ENCODE measurements at places on chromosomes 2 and 18.

DNA sequence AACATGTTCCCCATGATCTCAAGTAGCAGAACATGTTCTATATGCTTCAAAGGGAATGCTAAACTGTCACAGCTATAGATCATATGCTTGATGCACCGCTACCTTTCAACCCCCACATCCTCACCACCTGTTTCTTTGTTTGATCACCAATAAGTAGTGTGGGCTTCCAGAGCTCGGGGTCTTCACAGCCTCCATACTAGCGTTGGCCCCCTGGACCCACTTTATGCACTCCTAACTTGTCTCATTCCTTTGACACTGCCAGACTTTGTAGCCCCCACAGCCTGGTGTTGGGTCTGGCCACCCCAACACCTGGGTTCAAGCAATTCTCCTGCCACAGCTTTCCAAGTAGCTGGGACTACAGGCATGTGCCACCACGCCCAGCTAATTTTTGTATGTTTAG is 11.6 kb upstream of the RBM44 start:
- DNase-seq, result peak; percentile 6

- DNase-seq, result no peak
Observed at GRCh38 chr2:205133544-205133943, 548.8 kb upstream of the NRP2 start.

GRCh38 chr18:22831441-22831904 is 101.7 kb upstream of the RBBP8 start:
- no peak for DNase-seq

DNA sequence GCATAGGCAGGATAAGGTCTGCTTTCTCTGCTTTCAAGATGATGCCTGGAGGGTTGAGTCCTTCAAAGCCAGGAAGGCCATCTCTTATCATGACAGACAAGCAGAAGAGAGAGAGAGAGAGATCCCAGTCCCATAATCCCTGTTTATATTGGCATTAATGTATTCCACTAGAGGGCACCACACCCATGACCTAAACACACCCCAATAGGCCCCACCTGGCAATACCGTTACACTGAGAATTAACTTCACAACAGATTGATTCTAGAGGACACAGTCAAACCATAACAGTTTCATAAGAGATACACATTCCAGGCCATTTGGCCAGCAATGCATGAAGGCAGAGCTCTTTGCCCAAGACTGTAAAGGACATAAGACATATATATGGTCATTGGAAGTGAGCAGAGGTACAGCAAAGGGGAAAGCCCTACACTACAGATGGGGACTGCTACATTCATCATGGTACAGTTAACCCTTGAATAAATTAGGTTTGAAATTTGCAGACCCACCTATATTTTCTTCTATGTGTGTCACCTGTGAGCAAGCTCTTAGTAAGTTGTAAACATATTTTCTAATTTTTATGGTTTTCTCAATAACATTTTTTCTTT is 1516.1 kb downstream of the RPIA start:
- DNase-seq, result peak; percentile 15

DNA sequence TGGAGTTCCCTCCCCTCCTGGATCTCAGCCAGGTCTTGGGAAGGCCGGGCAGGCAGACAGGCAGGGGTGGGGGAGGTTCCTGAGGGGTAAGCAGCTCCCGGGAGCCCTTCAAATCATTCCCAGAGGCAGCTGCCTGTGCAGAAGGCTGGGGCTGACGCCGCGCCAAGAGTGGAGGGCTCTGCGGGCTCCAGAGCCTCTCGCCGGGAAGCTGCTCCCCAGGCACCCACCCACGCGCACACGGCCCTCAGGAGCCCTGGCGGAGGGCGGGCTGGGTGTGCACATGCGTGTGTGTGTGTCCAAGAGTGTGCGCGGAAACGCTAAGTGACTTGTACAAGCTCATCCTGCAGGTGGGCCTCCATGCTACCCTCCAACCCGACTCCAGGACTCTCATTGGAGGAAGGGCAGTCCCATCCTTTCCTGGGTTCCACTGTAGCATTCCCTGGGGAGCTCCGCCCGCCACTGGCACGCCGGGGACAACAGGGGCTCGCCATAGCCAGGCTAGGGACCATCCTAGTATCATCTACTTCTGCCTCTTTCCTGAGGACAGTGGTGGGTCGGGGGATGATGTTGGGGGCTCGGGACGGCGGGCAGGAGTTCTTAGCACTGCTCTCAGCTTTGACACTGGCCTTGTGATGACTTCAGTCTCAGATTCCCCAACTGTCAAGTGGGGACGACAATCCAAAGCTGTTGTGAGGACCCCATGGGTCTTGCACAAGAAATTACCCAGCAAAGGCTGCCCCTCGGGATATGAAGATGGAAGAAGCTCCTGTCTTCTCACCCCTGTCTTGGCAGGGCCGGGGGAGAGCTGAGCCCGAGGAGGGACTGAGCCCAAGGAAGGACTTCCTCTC is 50.3 kb downstream of the INHBB start:
- DNase-seq, result peak; percentile 58

DNA sequence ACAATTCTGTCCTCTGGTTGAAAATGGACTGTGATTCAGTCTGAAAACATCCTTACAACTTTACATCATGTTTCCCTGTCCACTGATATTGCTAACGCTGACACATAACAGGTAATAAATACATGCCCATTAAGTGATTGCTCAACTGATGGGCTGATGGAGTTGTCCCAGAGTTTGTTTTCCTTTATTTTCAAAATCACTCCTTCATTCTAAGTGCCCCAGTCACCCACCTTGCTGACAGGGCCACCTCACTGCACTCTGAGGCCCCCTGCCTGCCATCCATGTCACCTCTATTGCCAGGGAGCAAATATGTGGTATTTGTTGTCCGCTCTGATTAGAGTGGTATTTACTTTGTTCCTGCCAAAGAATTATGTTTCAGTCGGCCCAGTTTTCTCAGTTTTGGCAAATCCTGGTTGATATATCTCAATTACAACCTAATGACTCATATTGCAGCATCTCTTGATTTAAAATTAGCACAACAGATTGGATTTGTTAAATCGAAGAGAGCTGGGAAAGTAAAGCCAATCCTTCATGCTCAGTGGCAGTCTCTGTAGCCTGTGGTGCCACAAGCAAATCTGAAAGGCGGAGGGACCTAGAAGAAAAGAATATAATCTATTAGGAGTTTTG is 105.1 kb downstream of the RDH14 start:
- no peak for DNase-seq

GRCh38 chr18:3262234-3263131 is 550 bp downstream of the MYL12B start:
- DNase-seq, result no peak

- peak; percentile 76 for DNase-seq
Observed at GRCh38 chr2:72673279-72673678, 152.6 kb downstream of the EXOC6B start.

DNA sequence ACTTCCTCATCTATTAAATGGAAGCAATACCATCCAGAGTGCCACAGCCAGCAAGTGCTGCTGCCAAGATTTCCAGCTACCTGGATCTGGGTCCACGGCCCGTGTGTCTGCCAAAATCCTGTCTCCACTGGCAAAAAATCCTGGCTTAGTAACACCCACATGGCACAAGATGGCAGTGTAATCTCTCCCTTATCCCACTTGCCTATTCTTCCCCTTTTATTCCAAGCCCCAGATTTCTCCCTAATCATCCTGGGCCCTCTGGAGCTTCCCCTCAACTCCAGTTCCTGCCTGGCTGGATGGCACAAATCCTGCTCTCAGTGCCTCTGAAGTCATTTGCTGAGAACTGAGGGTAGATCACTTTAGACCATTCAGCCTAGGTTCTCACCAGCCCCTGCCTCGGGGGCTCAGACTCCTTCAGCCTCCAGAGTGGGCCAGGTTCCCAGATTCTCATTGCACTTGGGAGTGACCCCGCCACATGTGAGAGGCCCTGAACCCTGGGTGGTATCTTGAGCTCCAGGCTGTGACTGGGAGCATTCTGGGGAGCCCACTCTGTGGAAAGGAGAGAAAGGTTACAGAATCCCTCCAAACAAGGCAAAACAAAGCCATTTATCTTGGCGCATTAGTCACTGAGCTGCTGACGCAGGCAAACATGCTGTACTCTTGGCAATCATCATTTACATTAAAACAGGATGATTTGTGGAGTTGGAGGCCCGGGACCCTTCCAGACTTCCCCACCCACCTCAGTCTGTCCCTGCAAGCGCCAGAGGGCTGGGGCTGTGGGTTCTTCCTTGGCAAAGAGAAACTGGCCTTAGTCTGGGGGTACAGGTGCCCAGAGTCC is 325.8 kb downstream of the DYSF start:
- no peak for DNase-seq

- no peak for DNase-seq
Observed at GRCh38 chr2:41847744-41848441, 199.9 kb upstream of the PKDCC start.

GRCh38 chr2:238895361-238895882 is 47.5 kb downstream of the TWIST2 start:
- no peak for DNase-seq

GRCh38 chr2:188235364-188235763 is 56.3 kb upstream of the GULP1 start:
- DNase-seq, result no peak

DNA sequence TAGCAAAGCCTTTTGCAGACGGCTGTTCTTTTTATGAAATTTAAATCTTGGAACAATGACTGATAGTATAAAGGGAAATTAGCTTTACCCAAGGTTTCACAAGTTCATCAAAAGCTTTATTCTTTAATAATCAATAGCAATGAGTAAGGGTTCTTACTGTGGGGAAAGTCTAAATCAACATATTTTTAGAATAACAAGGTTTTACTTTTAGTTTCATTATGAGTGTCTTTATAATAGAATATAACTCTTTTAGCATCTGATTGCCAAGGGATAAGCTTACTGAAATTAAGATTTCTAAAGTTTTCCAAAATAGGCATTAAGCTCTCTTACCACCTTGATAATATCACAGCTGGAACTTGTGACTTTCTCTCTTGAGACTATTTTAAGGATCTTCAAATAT is 1489.7 kb downstream of the LRP1B start:
- DNase-seq, result no peak

GRCh38 chr18:9096685-9097084 is 5.8 kb upstream of the NDUFV2 start:
- DNase-seq, result no peak

DNA sequence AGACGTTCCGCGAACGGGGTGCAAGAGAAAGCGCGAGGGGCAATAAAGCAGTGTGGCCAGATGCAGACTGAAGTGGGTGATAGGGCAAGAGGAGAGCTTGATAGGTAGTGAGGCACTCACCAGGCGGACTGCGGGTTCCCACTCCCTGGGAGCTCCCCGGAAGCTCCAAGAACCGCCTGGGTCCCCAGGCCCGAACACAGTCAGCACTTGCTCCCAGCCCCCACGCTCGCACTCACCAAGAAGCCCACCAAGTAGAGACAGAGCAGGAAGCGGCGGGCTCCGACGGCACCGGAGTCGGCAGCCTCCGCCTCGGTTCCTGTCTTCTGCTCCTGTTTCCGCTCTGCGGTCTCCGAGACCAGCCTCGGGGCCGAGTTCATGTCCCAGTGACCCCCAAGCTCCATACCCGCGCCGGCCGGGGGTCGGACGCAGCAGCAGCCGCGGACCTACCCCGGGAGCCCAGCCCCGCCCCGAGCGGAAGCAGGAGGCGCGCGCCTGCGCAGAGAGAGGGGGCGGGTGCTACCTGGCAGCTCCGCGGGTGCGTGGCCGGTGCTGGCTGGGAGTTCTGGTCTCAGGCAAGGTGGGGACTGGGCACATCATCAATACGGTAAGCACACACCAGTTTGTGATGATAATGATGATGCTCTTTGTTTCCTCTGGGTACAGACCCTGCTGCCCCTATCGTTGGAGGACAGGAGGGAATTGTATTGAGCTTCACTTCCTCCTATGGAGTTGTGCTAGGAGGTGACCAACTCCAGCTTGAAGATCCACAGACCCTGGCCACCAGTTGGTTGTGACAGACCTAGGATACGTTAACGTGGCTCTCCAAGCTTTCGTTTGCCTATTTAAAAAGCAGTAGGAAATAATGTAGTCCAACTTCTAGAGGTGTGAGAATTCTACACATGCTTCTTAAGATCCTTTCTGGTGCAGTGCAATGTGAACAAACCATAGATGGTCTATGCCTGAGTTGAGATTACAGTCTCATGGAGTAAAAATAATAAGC is 25.1 kb upstream of the TMEM182 start:
- peak; percentile 77 for DNase-seq
